ENCODE measurements at places on chromosomes 5 and 9. TPM values are rescaled to one million over a fixed set of nuclear protein-coding genes. Genes with fewer than 3 reads are reported as not detected.

Gene ANKRD18A
- total RNA-seq: 4.5 TPM

Gene MAMDC4
- 24.7 TPM for total RNA-seq

Gene INSYN2B
- total RNA-seq: not detected

Gene IRX1
- total RNA-seq: not detected

Gene TMEM161B
- 27.2 TPM for total RNA-seq

Gene DND1
- total RNA-seq: 2.8 TPM

Gene SARDH
- 0.54 TPM for total RNA-seq

Gene PHF24
- 0.57 TPM for total RNA-seq

GRCh38 chr9:83281306-83282255 is 218.6 kb upstream of the RASEF start:
- H3K27me3 ChIP-seq: no peaks in the 10 kb centered on the region
- DNase-seq: no peak
- no peak overlapping the region for H3K4me3 ChIP-seq
- H3K4me1 ChIP-seq: no peaks in the 10 kb centered on the region
- no peak overlapping the region for H3K27ac ChIP-seq

DNA sequence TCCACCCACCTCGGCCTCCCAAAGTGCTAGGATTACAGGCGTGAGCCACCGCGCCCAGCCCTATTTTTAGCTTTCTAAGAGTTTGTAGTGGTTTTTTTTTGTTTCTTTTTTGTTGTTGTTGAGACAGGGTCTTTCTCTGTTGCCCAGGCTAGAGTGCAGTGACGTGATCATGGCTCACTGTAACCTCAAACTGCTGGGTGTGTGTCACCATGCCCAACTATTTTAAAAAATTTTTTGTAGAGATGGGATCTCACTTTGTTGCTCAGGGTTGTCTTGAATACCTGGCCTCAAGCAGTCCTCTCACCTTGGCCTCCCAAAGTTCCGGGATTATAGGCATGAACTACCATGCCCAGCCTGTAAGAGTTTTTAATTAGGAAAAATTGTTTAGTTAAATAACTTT is 145.3 kb upstream of the SH3GL2 start:
- no peak for DNase-seq
- H3K4me1 ChIP-seq: no peaks in the 10 kb centered on the region
- no peak overlapping the region for H3K4me3 ChIP-seq
- no peaks in the 10 kb centered on the region for H3K36me3 ChIP-seq
- H3K27me3 ChIP-seq: no peaks in the 10 kb centered on the region
- no peak overlapping the region for H3K27ac ChIP-seq

- H3K4me3 ChIP-seq: no peak overlapping the region
- H3K36me3 ChIP-seq: no peaks in the 10 kb centered on the region
- peaks cover 2% of the 10 kb centered on the region for H3K27me3 ChIP-seq
- H3K4me1 ChIP-seq: no peaks in the 10 kb centered on the region
- DNase-seq: peak; percentile 85
Measured at GRCh38 chr5:180470966-180471582, 23.1 kb upstream of the CNOT6 start.

DNA sequence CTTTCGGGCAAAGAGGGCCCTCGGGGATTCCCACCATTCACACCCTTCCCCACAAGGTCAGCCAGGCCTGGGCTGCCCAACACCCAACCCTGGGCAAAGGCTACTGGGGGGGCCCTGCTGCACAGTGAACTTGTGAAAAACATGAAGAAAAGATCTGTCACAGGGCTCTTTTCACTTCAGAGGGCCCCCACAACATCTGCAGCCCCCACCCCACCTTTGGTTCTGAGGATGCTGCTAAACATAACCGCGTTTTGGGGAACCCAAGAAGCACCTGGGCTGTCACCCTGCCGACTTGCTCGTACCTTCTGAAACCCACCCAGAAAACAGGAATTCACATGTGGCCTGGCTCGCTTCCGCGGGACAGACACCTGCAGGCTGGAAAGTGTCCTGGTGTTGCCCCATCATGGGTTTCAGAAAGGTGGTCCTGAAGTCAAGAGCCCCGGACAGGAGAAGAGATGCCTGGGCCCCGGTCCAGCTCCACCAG is 29.3 kb downstream of the B4GALT1 start:
- no peak overlapping the region for H3K27ac ChIP-seq
- peaks cover 56% of the 10 kb centered on the region for H3K4me1 ChIP-seq
- no peaks in the 10 kb centered on the region for H3K27me3 ChIP-seq

DNA sequence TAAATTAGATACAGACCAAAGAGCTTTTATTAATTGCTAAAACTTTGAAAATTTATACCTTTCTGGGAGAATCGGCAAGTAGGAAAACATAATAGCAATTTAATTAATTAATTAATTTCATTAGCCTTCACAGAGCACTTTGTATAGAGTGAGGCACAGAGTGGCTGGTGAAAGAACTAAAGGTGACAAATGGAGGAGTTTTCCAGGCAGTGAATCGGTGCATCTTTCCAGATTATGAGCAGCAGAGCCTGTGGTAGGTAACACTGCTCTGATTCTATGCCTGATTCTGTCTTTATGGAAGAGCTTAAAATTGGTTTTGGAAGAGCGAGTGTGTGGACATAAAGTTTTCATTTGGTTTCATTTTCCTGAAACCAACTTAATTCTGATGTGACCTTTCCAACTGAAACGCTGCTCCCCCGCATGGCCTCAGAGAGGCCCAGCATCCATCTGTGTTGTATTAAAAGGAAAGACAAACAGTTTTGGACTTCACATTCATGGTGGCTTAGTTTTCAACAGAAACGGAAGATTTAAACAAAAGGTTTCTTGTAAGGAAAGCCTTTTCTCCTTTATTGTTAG is 188.9 kb upstream of the RPS23 start:
- no peak for DNase-seq
- H3K4me1 ChIP-seq: no peaks in the 10 kb centered on the region
- H3K4me3 ChIP-seq: no peak overlapping the region
- H3K36me3 ChIP-seq: no peaks in the 10 kb centered on the region

- no peaks in the 10 kb centered on the region for H3K4me1 ChIP-seq
- no peaks in the 10 kb centered on the region for H3K36me3 ChIP-seq
- no peak overlapping the region for H3K4me3 ChIP-seq
- DNase-seq: no peak
- no peak overlapping the region for H3K27ac ChIP-seq
- peaks cover 7% of the 10 kb centered on the region for H3K27me3 ChIP-seq
Measured at GRCh38 chr5:96228408-96228807, 204.6 kb downstream of the PCSK1 start.

GRCh38 chr5:153513156-153513555 is 22.7 kb downstream of the GRIA1 start:
- H3K27ac ChIP-seq: no peak overlapping the region
- H3K36me3 ChIP-seq: no peaks in the 10 kb centered on the region

DNA sequence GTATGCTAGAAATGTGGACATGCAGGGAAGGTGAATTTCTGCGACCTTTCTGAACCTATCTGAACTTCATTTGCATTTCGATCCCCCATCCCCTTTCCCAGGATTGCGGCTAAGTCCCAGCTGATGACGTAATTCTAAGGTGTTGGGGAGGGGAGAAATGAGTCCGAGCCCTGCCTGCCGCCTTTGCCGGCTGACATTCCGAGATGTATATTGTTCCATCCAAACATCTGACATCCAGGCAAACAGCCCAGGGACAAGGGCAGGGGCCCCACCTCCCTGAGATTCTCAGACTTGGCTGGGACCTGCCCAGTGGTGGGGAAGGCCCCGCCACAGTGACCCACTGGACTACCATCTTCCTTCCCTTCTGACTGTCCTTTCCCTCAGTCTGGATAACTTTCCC is 494.6 kb downstream of the ENC1 start:
- no peak for DNase-seq
- H3K27ac ChIP-seq: no peak overlapping the region
- H3K4me1 ChIP-seq: no peaks in the 10 kb centered on the region

GRCh38 chr5:174045470-174046025 is at the start of gene NSG2:
NSG2 (plus strand) TSS chr5:174045706; CDS start chr5:174046756, 1,050 bp downstream.
- H3K36me3 ChIP-seq: no peaks in the 10 kb centered on the region
- peak; percentile 80 for DNase-seq
- no peaks in the 10 kb centered on the region for H3K4me1 ChIP-seq
- H3K27me3 ChIP-seq: no peaks in the 10 kb centered on the region
- H3K4me3 ChIP-seq: no peak within 1 kb of the TSS
- H3K27ac ChIP-seq: no peak within 1 kb of the TSS

DNA sequence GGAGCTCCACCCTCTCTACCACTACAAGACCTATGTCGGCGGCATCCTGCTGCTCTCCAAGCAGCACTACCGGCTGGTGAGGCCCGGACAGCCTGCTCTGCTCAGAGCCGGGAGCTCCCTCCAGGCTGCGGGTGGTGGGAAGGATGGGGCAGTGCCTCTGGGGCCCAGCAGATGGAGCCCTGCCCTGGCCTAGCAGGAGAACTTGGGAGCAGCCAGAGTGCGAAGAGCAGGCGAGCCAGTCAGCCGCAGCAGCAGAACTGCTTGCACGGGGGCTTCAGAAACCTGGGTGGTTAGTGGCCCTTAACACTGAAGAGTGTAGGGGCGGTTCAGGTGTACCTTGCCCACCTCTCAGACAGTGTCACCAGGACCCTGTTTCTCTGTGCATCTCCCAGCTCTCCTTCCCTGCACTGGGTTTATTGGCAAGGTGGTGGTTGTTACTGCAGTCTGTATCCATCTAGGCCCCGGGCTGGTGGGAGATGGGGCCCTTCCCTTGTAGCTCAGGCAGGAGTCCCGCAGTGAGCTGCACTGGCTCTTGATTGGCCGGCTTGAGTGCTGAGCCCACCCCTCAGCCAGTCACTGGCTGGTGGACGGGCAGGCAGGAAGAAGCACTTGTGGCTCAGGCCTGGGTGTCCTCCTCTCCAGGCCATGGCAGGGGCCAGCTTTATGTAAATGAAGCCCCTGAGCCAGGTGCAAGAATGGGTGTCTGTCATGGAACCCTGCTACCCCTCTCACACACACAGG is 7.7 kb downstream of the B4GALT7 start:
- peaks cover 2% of the 10 kb centered on the region for H3K4me1 ChIP-seq
- peaks cover 9% of the 10 kb centered on the region for H3K36me3 ChIP-seq
- peak; percentile 89 for DNase-seq
